Stimulated activated CD4-positive, alpha-beta T cell treated with anti-CD3 and anti-CD28 coated beads, Interleukin-1b, Interleukin-23, amount 100 ng/mL, for 1 hour (primary cell): ENCODE measurements at places on chromosomes 1 and 21.
A peak's percentile ranks its signal among the peaks of the same experiment; 100 is the strongest.

GRCh38 chr21:35646606-35647005 is 413.7 kb downstream of the SETD4 start:
- DNase-seq: no peak

- DNase-seq: no peak
Measured at GRCh38 chr1:31748365-31748764, 15.8 kb downstream of the ADGRB2 start.

GRCh38 chr1:236338096-236338495 is 56.0 kb upstream of the EDARADD start:
- no peak for DNase-seq

- DNase-seq: no peak
Measured at GRCh38 chr1:7651203-7651602, 119.9 kb upstream of the VAMP3 start.

DNA sequence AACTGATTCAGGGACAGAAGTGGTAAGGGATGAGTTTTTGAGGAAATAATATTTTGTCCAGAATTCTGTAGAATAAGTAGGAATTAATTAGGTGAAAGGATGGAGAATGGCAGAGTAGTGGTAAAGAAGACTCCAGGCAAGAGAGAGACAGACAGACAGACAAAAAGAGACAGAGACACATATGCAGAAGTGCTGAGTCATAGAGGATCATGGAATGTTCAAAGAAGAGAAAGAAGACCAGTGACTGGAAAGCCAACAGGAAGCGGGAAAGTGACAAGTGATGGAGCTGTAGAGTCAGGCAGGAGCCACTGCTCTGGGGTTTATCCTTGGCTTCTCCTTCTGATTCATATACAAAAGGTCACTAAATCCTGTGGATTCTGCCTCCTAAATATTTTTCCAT is 85.9 kb downstream of the UROD start:
- no peak for DNase-seq

- DNase-seq: no peak
Measured at GRCh38 chr1:28537457-28538199, 15.3 kb upstream of the TRNAU1AP start.

GRCh38 chr1:108828074-108828961 is 28.6 kb downstream of the AKNAD1 start:
- DNase-seq: peak; percentile 30
